AML-193 (cell line): ENCODE measurements at places on chromosomes 6 and 20.

DNA sequence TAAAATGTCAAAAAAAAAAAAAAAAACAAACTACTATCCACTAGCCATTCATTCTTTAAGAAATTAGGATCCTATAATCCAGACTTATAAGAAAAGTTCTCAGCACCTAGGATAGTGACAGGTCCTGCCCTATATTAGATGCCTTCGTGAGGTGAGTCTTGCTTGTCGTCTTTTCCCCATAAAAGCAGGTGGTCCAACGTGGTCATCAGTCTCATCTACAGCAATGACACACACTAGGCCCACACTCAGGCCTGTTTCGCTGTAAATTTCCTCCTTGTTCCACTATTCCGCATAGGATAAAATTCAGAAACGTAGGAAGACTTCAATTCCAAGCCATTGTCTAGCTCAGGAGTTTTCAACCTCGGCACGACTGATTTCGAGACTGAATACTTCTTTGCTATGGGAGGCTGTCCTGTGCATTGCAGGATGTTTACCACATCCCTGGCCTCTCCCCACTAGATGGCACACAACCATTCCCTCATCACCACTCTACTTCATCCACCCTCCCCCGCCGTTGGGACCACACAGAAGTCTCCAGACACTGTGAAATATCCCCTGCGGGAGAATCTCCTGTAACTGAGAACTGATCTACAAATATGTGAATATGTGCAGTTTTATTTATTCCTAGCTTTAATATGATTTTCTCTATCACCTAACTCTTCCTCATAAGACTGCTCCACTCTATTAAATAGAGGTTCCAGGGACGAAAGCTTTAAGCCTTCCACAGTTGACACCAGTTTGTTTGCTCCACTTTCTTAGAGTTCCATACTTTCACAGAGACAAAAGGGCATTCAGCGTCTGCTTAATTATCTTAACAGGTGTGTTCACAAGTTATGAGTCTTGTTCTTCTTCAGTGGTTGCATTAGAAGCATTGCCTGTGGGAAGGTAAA, 346.3 kb downstream of the BMP2 start:
- DNase-seq, result no peak

DNA sequence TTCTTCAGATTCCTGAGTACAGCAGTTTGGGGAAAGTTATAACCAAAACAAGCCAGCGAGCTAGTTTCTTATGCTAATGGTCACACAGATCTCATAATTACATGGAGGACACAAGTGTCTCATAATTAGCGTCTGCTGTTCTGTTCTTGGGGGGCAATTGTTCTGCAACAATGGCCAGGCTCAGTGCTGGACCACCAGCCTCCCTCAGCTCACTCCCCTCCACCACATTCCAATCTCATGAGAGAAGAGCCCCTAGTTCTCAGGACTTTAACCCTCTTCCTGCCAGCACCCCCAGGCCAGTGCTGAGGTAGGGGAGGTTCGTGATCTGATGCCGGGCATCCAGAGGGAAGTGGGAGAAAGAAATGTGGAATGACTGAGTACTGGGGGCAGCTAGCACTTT, 20.2 kb upstream of the TOX2 start:
- no peak for DNase-seq

DNA sequence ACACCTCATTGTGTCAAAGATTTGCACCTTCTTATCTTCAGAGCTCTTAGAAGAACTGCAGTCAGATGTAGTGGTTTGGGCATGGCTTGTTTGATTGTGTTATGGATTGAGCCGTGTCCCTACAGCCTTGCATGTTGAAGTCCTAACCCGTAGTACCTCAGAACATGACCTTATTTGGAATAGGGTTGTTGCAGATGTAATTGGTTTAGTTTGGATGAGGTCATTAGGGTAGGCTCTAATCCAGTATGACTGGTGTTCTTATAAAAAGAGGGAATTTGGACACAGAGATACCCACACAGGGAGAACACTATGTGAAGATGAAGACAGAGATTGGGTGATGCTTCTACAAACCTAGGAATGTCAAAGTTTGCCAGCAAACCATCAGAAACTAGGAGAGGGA, 35.4 kb upstream of the PHACTR2 start:
- no peak for DNase-seq

GRCh38 chr6:137882225-137882961, 15.3 kb downstream of the TNFAIP3 start:
- peak; percentile 80 for DNase-seq

DNA sequence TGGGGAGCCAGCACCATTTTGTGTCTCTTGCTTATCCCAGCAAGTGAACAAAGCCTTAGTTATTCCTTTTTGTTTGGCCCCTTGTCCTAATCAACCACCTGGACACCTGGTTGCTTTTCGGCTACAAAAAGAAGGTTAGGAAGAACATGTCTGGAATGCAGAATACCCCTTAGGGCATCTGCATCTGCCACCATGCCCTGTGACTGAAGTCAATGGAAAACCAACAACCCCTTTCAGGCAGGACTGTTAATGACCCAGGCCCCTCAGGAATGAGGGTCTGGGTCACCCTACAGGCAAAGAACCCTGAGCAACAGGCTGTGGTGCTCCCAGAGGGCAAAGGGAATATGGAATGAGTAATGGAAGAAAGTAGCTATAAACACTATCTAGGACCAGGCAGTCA, 78.5 kb downstream of the PDE10A start:
- no peak for DNase-seq

DNA sequence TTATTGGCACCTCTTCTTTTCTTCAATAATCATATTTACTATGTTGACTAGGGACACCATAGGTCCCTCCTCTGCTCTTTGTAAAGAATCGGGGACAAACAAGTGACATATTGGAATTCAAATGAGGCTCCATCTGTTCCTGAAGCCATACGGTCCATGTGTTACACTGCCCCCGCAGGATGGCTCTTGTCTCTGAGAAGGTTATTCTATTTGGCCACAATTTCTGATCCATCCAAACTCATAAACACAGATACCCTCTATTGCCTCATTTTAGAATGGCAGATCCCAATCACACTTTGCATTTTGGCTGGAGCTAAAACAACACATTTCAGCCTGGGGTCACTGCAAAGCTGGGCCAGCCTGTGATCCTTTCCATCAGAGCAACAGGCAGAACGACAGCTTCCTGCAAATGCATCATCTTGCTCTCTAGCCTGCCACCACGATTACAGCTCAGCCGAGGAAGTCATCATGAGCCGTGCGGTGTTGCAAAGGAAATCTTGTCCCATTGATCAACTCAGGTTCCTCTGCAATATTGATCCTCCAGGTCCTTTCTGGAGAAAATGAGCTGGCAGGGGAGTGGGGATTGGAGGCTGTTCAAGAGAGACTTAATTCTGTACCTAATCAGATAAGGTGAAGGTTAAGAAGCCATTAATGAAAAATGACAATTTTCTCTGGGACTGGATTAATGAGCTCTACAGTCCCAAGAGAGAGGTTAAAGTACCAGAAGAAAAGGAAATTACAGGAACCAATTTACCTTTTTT, 73.1 kb downstream of the AGPAT4 start:
- no peak for DNase-seq

DNA sequence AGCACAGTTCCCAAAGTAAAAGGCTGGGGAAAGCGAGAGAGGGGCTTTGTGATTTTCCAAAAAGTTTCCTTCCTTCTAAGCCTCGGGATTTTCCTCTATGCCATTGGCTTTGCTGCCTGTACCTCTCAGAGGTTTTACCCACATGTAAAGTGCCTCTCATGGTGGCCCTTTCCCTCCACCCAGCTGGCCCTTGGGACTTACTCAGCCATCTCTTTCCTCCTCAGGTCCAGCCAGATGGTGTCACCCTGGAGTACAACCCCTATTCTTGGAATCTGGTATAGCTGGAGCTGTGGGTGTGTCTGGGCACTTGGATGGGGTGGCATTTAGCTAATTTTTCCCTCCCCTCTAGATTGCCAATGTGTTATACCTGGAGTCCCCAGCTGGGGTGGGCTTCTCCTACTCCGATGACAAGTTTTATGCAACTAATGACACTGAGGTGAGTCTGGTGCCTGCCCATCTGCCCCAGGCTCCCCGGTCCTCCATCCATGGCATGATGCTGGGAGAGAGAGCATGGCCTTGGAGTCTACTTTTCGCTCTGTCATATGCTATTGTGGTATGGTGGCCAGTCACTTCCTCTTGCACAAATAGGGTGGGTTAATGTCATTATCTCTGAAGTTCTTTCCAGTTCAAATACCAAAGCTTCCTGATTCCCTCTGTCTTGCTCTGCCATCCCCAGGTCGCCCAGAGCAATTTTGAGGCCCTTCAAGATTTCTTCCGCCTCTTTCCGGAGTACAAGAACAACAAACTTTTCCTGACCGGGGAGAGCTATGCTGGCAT, 1.1 kb downstream of the CTSA start:
- DNase-seq, result peak; percentile 58

DNA sequence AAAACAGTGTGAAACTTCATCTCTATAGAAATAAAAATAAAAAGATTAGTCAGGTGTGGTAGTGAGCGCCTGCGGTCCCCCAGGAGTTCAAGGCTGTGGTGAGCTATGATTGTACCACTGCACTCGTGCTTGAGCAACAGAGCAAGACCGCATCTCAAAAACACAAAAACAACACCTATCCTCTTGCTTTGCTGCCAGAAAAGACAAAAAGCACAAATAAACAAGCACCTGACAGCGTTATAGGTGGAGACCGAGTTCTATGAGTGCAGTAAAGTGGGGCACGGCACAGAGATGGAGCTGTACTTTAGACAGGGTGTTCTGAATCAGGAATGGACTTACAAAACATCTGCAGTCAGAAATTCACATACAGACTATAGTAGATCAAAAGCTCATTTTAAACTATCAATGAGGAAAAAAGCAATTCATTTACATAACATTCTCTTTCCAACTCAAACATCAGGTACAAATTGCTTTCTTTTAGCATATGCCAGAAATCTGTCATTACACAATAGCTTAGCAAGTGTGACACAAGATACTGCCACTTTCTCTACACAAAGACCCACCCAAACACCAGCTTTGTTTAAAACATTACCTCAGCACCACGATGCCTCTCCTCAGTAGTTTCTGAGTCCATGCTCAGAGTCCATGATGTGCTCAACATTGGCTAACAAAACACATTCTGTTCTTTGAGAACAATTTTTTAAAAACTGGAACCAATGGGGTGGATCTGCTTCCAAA, 10.1 kb downstream of the EZR start:
- DNase-seq, result no peak

DNA sequence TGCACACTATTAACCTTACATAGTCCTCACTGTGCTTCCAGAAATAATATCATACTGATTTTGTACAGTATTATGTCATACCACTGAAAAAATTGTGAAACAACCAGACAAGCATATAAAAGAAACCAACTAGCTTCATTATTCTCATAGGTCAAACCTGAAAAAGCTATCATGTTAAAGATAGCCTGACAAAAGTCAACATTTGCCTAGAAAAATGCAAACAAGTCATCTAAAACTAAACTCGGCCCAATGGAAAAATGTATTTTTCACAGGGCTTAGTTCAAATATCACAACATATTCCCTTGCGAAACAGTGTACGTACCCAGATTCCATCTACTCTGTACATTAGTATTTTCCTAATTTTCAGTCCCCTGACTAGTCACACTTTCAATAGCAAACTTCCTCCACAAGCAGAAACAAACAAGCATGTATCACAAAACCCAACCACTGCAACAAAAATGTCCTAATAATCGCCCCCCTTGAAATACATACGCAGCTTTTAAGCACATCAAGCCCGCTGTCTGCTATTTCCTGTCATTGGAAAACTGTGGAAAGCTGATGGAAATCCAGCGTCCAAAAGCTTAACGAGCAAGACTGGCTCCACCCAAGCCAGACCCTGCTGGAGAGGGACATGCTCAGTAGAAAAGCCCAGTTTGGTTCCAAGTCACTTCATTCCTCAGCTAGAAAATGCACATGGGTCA, 93.1 kb downstream of the EPB41L2 start:
- no peak for DNase-seq

DNA sequence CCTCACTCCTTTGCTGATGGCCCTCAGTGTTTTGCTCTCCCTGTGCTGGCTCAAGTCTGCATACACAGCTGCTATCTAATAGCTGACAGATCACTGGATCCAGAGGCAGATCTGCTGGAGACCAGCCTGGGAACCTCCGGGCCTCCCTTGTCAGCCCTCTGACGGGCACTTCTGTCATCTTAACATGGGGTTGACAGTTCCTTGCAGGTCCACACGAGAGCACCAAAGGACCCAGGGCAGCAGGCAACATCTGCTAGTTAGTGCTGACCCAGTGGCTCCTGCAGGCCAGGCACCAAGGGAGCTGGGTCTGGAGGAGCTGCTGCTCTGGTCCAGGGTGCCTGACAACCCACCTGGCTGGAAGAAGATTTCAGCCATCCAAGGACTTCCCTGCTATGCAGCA, 208.1 kb downstream of the UST start:
- DNase-seq, result no peak

DNA sequence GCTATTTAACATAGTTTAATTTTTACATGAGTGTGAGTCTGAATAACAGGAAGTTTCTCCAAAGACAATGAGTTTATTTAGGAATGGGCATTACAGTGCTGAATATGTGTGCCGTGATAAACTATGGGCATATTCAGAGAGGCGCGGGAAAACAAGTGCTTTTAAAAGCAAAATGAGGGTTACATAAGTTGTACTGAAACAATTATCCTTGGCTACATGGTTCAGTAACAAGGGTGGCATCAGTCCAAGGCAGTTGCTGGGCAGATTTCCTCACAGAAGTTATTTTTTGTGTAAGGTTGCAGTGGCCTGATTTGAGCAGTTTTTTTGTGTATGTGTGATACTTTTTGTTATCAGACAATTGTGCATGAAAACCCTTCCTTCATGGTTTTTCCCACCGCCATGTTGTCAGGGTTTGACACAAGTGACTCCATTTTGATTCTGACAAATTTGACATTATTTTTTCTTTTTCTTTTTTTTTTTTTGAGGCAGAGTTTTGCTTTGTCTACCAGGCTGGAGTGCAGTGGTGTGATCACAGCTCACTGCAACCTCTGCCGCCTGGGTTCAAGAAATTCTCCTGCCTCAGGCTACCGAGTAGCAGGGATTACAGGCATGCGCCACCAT, 22.3 kb upstream of the PXDC1 start:
- DNase-seq, result no peak

DNA sequence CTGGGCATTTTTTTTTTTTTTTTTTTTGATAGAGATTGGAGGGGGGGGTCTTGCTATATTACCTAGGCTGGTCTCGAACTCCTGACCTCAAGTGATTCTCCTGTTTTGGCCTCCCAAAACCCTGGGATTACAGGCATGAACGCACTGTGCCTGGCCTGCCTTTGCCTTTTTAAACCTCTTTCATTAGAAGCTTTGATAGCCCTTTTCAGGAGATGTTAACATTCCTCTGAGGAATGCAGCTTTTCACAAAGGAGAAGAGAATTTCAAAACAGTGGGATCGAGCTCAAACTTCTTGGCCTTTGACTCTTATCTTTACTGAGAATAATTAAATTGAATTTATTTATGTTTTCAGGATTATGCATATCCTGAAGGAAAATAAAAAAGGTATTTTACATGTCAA, 31.3 kb downstream of the SLC26A8 start:
- no peak for DNase-seq

- DNase-seq, result no peak
Measured at GRCh38 chr6:129472239-129472638, 237.7 kb downstream of the ARHGAP18 start.

DNA sequence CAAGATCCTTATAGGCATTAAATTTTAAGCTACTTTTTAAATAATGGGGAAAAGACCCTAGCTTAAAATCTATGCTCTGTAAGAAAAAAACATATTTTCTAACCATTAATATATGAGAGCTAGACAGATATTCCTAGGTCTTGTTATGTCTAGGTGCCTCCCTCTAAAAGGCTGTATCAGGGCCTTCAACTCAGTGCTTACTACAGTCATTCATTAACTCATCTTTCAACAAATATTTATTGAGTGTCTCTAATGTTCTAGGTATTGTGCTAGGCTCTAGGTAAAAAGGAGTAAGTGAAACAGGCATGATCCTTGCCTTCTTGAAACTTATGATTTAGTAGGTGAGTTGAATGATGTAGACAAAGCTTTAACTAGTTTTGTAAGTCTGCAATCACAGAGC, 6.4 kb upstream of the STX11 start:
- no peak for DNase-seq
